ENCODE measurements at places on chromosomes 1 and 21.

DNA sequence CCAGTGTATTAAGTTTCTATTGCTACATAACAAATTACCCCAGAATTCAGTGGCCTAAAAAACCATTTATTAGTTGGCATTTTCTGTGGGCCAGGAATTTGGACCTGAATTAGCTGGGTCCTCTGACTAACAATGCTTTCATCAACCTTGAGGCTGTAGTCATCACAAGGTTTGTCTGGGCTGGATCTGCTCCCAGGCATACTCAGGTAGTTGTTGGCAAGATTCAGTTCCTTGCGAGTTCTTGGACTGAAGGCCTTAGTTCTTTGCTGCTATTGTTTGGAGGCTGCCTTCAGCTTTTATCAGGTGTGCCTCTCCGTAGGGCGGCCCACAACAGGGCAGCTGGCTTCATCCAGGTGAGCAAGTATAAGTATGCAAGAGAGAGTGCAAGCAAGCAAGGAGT lies 31.4 kb upstream of the DEPDC1 start:
- DNase-seq: no peak

GRCh38 chr1:62364721-62365120 lies 45.5 kb upstream of the KANK4 start:
- no peak for DNase-seq

- no peak for DNase-seq
Observed at GRCh38 chr1:228987736-228988506, 252.6 kb downstream of the RHOU start.

GRCh38 chr1:204927673-204928641 lies 57.3 kb downstream of the NFASC start:
- no peak for DNase-seq

DNA sequence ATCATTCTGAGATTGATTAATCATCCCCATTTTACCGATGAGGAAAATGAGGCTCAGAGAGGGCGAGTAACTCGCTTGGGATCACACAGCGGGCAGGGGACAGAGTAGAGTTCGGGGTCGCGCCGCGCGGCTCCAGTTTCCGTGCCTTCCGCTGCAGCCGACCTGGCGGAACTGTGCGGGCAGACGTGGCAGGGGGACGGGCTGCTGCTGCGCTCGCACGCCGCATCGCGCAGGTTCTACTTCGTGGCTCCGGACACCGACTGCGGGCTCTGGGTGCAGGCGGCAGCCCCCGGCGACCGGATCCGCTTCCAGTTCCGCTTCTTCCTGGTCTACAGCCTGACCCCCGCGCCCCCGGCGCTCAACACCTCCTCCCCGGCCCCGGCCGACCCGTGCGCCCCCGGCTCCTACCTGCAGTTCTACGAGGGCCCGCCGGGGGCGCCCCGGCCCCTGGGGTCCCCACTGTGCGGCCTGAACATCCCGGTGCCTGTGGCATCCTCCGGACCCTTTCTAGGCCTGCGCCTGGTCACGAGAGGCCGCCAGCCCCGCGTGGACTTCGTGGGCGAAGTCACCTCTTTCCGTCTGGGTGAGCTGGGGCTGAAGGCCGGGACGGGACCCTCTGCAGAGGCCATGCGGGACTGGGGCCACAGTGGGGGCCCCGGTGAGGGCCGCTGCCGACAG lies 2.3 kb downstream of the LDLRAD2 start:
- no peak for DNase-seq

DNA sequence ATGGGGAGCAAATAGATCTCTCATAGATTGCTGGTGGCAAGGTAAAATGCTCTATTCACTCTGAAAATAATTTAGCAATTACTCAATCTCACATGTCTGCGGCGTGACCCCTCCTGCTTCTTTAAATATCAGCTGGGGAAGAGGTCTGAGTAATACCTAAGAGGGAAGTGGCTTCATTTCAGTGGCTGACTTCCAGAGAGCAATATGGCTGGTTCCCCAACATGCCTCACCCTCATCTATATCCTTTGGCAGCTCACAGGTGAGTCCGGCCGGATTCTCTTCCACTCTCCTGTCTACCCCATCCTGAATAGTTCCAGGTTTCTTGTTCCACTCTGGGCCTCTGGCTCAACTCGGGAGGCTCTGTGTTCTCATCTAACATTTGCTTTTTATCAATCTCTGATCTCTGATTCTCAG lies at the start of gene SLAMF7:
Gene SLAMF7, plus strand, starts transcription at position 150 of the 414 bp plus-strand sequence. Its CDS starts 55 bp downstream, at position 205.
- no peak for DNase-seq

- DNase-seq: no peak
Observed at GRCh38 chr1:7932524-7933138, 8.0 kb downstream of the TNFRSF9 start.

GRCh38 chr1:215557992-215558626 lies 9.0 kb upstream of the KCTD3 start:
- no peak for DNase-seq

DNA sequence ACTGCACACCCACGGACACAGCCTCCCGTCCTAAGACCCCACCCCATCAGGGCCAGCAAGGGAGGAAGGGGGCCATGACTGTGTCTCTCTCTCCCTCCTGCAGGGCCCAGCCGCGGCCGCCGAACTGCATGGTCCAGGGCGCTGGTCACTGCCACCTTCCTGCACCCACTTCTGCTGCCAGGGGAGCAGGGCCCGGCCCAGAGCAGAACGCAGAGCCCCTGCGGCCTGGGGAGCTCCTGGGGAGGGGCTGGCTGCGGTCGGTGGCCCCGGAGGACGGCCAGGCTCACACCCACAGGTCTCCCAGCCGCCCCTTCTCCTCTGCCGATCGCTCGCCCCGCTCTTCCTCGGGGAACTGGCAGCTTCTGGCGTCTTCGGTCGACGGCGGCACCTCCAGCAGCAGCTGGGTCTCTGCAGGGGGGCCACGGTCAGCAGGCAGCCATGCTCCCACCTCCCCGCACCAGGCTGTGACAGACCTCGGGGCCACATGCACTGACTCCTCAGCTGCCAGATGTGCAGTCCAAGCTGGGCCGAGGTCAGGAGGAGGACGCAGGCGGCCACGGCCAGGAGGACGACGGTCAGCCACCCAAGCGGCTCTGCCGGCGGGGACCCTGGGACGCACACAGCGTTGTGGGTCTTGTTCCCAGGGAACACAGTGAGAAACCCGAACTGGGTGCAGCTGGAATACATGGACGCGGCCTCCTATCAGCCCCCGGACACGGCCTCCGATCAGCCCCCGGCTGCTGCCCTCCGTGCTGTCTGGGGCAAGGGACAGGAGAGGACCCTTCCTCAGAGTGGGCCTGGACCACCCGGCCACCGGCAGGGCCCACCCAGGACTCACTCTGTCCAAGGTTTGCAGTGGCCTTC lies 2.6 kb downstream of the TNFRSF18 start:
- no peak for DNase-seq

GRCh38 chr1:84019217-84019616 lies 20.3 kb upstream of the TTLL7 start:
- DNase-seq: no peak

DNA sequence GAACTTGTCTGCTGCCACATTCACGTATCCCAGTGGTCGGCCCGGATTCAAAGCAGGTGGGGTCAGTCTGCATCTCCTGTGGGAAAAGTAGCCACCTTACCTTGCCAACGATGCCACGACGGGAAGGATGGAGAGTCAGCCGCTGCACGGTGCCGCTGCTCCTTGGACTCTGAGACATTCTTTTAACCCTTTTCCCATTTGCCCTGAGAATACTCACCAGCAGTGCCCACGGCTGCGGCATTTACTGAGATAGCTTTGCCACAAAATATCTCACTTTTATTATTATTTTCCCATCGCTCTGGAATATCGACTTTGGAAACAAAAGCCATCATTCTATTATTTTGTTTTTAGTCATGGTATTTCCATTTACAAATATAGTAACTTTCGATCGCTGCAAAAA lies 15.3 kb upstream of the TTC34 start:
- DNase-seq: no peak

- peak; percentile 77 for DNase-seq
Observed at GRCh38 chr1:26110731-26111529, 694 bp upstream of the PDIK1L start.

- DNase-seq: no peak
Observed at GRCh38 chr1:7401814-7402547, 369.1 kb upstream of the VAMP3 start.

DNA sequence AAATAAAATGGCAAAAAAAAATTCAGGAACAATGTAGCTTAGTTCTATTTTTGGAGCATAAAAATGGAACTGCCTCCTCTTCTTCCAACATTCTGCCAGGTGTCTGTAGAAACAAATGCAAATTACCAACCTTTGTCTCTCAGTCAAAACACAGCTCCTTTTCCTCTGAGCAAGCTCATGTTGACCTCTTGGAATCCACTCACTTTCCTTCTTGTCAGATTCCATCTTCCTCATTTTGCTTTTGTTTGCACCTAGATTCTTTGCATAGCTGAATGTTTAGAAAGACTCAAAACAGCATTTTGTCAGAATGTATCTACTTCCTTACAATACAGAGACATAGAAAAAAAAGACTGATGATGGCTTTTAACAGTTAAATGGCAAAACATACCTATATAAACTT lies 178.2 kb downstream of the ADGRL2 start:
- no peak for DNase-seq

GRCh38 chr21:33212159-33212851 lies 17.4 kb upstream of the IFNAR2 start:
- DNase-seq: peak; percentile 15

- no peak for DNase-seq
Observed at GRCh38 chr1:71001624-71002023, 46.0 kb downstream of the PTGER3 start.
